ENCODE measurements at places on chromosomes 6 and 20. TPM values are rescaled to one million over a fixed set of nuclear protein-coding genes. Genes with fewer than 3 reads are reported as not detected.

Gene IRF4
- not detected for total RNA-seq

Gene TFAP2D
- total RNA-seq = not detected

Gene SLC22A3
- total RNA-seq = not detected

Gene TRIM26
- total RNA-seq = 60.5 TPM

Gene VTA1
- 52.5 TPM for total RNA-seq

Gene ARG1
- total RNA-seq = not detected

Gene HRH3
- not detected for total RNA-seq

Gene TRIM15
- not detected for total RNA-seq

Gene SLC32A1
- total RNA-seq = not detected

Gene WFDC12
- not detected for total RNA-seq

Gene BPIFB2
- total RNA-seq = not detected

Gene TNXB
- 3.3 TPM for total RNA-seq

Gene BCKDHB
- total RNA-seq = 6.9 TPM

Gene LY6G6F
- not detected for total RNA-seq

Gene NR2E1
- not detected for total RNA-seq

Gene GLP1R
- total RNA-seq = not detected

Gene SMLR1
- total RNA-seq = not detected

Gene WASF1
- total RNA-seq = 5.6 TPM

Gene RNF39
- total RNA-seq = not detected

Gene CDH4
- total RNA-seq = 3.6 TPM

Gene OPN5
- total RNA-seq = not detected

Gene FAM184A
- total RNA-seq = 0.54 TPM

Gene HTR1E
- total RNA-seq = not detected

Gene TREM1
- total RNA-seq = not detected

Gene RGL2
- 49.4 TPM for total RNA-seq

Gene CCN2
- 614 TPM for total RNA-seq

Gene ECHDC1
- 51.6 TPM for total RNA-seq

Gene C6orf52
- not detected for total RNA-seq

Gene ANGPT4
- total RNA-seq = not detected

Gene EBF4
- not detected for total RNA-seq

Gene KHDC1L
- not detected for total RNA-seq

Gene C20orf204
- total RNA-seq = 0.44 TPM

Data from mammary microvascular endothelial cell (primary cell).